Amygdala (tissue), 56 donors: ENCODE measurements at places on chromosomes 13 and 19.

- no peak for DNase-seq
Measured at GRCh38 chr13:33487575-33488243, 202.2 kb upstream of the STARD13 start.

DNA sequence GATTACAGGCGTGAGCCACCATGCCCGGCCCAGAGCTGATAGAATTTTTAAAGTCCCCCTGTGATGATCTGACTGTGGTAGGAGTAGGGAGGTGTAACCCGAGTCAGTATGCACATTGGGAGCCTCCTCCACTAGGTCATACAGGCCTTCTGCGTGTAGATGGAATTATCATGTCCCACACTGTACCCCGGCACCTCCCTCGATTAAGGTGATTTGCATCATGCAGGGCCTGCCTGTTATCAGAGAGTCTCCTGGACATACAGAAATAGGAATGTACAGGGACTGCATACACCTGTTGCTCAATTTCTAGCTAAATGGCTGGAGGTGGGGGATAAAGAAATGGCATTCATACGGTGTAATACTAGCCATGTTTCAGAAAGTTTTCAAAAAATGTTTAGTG, 922 bp upstream of the ERVK3-1 start:
- DNase-seq, result no peak

DNA sequence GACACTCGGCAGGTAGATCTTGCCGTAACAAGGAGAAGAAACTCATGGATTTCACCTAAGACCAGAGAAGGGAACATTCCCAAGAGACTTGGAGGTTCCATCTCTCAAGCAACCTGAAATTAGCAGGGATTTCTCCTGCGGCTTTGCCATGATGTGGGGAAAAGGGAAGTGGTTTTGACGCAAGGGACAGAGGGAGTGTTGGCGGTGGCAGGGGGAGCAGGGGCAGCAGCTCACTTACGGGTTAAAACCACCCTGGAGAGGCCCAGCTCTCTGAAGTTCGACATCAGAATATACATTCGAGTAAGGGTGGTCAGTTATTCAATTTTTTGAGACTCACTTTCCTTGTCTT, 76.1 kb upstream of the POMP start:
- no peak for DNase-seq

GRCh38 chr13:53743906-53744305, 715.3 kb downstream of the OLFM4 start:
- no peak for DNase-seq

DNA sequence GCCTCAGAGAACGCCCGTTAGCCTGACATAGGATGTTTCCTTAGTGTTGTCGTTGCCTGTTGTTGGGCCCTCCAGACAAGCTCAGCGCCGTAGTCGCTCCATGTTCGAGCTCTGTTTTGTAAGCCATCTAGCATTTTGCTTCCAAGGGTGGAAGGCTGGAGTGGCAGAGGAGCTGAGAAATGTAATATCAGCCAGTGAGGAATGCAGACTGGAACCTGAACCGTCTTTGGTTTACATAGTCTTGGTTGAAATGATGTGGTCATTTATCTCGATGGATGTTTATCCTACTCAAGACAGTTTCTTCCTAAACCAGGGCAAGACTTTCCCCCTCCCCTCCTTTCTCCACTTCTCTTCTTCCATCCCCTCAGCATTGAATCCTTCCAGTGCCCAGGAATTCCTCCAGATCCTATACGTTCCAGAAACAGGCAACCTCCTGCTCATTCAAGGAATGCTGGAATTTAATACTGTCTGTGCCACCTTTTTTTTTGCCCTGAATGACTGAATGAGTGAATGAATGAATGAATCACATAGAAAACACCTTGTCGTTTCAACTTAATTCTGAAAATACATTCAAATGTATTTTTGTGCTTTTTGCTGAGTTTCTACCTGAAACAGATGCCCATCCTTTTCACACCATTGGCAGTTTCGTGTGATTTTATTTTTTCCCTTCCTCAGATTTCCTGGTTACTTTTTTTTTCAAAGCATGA, 109.5 kb upstream of the MBNL2 start:
- no peak for DNase-seq

GRCh38 chr13:110107568-110108347, 199.2 kb downstream of the COL4A1 start:
- no peak for DNase-seq

GRCh38 chr13:101512650-101513049, 60.2 kb downstream of the ITGBL1 start:
- DNase-seq, result no peak

- DNase-seq, result no peak
Measured at GRCh38 chr13:43089912-43090498, 66.6 kb downstream of the DNAJC15 start.

DNA sequence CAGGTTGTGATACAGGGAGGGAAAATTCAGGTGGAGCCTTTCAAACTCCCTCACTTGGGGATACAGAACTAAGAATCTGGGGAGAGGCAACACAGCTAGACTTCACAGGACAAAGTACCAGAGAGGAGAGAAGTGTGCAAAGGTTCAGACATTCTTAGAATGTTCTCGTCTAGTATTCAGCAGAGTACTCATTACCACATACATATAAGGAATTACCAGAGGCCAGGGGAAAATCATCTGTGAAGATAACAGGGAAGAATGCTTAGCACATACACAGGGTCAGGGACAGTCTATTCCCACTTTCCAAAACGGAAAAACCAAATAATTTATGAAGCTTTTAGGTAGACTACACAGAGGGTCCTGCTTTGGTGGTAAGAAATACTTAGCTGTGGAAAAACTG, 58.1 kb downstream of the TRPC4 start:
- no peak for DNase-seq

DNA sequence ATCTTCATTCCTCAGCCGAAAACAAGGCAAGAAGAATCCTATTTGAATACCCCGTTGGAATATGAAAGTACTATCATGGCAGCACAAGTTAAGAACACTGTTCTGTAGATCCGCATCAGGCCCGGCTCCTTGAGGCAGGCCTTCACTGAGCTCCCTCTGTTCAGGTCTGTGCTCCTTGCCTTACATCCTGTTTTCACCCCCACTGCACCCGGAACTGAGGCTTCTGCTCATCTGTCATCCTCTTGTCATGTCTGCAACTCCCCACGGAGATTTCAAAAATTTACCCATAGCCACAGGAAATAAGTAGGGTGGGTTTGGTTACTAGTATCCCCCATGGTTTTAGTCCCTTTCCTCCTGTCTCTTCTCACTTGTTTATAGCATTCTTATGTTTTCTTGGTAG, 861.9 kb downstream of the GPC5 start:
- DNase-seq, result no peak

DNA sequence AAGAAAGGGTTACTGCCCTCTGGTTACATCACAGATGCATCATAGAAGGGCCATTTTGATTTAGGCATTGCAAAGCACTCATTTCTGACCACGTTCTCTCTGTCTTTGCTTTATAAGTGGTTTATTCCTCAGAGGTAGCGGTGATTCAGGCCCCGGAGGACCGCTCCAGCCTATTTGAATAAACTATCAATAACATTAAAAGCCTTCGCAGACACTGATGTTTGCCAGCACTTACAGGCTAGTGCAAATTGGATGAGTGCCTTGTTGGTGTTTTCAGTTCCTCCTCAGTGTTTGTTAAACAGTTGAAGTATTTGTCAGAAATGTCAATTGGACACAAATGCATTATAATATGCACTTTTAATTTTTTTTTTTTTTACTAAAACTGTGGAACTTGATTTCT, 120.2 kb downstream of the RXFP2 start:
- no peak for DNase-seq

- no peak for DNase-seq
Measured at GRCh38 chr13:50733392-50733791, 110.1 kb downstream of the DLEU7 start.

DNA sequence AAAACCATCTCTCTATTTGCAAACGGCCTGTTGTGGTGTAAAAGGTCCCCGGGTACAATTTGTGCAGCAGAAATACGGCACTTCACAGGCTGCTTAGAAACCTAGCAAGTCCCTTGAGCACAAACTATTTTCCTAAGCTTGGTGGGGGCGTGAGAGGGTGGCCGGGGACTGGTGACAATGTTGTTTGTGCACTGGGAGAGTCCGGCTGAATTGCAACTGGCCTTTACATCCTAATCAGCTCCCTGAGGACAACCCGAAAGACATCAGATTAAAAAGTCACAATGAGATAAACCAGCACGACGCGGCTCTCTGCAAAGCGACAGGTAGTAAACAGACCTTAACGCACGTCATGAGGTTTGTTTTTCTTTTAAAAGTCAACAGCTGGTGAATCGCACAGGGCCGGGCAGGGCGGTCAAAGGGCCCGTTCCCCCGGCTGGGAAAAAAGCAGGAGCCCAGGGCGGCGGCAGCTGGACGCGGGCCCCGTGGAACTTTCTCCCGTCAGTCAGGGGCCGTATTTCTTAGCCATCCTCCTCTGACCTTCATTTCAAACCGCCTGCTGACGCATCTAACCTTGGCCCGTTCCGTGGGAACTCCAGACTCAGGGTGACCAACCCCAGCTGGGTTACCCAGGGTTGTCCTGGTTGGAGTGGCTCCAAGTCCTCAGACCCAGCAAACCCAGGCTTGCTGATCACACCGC, 112.3 kb downstream of the GADD45B start:
- DNase-seq, result peak; percentile 35

GRCh38 chr19:1752757-1753728, at the start of gene ONECUT3:
TSS of gene ONECUT3 (plus strand) at chr19:1753506. CDS start at chr19:1753663, 157 bp downstream.
- DNase-seq, result no peak

DNA sequence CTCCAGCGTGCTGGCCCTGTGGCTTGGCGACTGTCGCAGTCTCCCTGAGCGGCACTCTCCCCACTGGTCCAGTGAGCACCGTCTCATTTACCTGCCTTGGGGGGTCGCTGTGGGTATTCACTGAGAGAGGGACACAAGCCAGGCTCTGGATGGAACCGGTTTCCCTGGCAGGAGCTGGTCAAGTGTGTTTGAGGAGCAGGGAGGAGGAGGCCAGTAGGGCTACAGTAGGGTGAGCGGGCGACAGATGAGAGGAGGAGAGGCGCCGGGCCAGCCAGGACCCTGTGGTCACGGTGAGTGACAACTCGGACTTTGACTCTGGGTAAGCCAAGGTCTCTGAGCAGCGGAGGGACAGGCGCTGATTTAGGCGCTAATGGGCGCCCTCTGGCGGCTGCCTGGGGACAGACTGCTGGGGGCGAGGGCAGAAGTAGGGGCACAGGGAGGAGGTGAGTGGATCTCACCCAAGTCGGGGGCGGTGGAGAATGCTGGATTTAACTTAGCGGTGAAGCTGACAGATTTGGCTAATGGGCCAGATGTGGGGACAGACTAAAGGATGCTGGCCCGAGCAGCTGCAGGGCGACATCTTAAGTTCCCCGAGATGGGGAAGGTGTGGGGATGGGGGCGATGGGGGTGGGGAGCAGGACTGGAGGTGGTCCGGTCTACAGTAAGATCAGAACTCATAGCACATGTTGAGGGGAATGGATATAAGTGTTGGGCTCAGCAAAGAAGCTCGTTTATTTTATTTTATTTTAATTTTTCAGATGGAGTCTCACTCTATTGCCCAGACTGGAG, 4.7 kb upstream of the PRMT1 start:
- DNase-seq, result peak; percentile 71

DNA sequence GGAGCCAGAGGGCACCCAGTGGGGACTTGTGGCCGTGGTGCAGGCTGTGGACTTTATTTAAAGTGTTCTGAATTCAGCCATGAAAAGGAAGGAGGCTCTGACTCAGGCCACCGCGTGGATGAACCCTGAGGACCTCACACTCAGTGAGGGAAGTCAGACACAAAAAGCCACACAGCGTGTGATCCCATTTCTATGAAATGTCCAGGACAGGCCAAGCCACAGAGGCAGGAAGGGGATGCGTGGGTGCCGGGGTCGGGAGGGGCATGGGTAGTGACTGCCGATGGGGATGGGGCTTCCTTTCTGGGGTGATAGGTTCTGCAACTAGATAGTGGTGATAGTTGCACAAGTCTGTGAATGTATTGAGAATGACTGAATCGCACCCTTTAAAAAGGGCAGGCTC, 8.7 kb upstream of the ZBTB7A start:
- DNase-seq, result no peak

GRCh38 chr19:13252569-13253335, 102.5 kb downstream of the IER2 start:
- DNase-seq, result no peak

DNA sequence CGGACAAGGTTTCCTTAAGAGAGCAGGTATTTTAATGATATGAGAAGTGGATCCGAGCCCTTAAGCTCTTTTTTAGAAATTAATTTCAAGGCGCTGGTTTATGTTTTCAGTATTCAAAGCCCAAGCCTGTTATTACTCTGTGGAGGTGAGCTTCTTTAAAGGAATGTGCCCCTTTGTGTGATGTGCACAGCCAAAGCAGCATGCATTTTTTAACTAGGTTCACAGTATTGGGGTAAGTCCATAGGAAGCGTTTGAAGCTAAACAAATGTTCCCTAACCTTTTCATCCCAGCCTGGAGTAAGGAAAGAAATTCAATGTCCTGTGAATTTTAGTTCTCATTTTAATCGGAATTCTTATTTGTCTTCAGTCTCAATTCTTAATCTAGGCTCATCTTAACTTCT, 217.5 kb downstream of the KCTD12 start:
- DNase-seq, result no peak

DNA sequence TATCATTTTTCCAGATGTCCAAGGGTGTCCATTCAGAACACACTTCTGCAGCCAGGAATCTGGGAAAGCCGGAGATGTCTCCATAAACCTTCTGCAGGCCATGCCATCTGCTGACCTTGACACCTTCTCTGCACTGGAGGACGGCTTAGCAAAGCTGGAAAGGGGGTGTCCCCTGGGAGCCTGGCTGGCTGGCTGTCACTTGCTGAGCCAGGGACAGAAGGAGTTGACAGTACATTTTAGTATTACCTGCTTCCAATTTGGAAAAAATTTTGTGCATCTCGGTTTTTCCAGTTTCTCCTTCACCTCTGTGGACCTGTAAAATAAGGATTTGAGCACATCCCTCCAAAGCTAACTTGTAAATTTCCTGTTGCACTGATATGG, 8.1 kb upstream of the CHST8 start:
- DNase-seq, result no peak

DNA sequence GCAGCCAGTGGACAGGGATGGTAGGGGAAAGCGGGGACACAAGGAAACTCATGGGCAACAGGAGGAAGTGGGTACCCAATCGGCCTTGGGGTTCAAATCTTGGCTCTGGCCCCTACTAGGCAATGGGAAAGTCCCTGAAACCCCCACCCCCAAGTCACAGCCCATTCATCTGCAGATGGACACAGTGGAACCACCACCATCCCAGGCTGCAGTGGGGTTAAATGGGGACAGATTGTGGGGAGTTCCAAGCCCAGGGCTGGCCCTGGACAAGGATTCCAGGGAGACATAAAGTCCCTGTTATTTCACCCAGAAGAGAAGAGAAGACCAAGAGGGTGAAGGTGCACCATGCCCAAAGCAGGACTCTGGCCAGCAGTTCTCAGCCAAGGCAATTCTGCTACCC, 48.5 kb downstream of the CPAMD8 start:
- no peak for DNase-seq

- no peak for DNase-seq
Measured at GRCh38 chr19:18780631-18781030, 10.5 kb downstream of the COMP start.

GRCh38 chr19:51737389-51737788, 13.6 kb upstream of the HAS1 start:
- DNase-seq, result no peak

GRCh38 chr13:100394005-100394695, 194.4 kb downstream of the GGACT start:
- no peak for DNase-seq

- no peak for DNase-seq
Measured at GRCh38 chr13:94192431-94192975, 287.0 kb downstream of the DCT start.
